ENCODE measurements at places on chromosomes 7 and 10.
A peak's percentile ranks its signal among the peaks of the same experiment; 100 is the strongest.

GRCh38 chr10:58608351-58608750 is 95.7 kb downstream of the BICC1 start:
- DNase-seq, result no peak

- no peak for DNase-seq
These were observed 93.5 kb upstream of the NEBL start for GRCh38 chr10:20990604-20991003.

GRCh38 chr7:34190299-34190698 is 285.0 kb downstream of the BMPER start:
- DNase-seq, result no peak

GRCh38 chr7:69367780-69368179 is 230.5 kb upstream of the AUTS2 start:
- DNase-seq, result no peak

DNA sequence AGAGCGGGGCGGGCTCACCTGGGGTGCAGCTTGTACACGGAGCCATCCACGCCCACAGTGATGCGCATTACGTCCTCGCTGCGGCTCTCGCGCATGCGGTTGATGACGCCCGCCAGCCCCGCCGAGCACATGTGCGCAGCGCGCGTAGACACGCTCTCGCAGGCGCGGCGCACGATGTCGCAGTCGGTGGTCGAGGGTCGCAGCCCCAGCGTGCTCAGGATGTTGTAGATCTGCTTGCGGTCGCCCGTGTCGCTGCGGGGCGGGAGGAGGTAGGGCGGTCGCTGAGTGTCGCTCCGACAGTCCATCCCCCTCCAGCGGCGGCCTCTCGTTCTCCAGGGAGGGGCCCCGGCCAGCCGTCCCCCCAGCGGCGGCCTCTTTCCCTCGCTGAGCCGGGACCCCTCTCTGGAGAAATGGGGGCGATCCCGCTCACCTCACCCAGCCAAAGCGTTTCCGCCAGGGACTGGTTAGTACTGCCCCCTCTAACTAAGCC is 4.4 kb upstream of the MYL7 start:
- peak; percentile 45 for DNase-seq

DNA sequence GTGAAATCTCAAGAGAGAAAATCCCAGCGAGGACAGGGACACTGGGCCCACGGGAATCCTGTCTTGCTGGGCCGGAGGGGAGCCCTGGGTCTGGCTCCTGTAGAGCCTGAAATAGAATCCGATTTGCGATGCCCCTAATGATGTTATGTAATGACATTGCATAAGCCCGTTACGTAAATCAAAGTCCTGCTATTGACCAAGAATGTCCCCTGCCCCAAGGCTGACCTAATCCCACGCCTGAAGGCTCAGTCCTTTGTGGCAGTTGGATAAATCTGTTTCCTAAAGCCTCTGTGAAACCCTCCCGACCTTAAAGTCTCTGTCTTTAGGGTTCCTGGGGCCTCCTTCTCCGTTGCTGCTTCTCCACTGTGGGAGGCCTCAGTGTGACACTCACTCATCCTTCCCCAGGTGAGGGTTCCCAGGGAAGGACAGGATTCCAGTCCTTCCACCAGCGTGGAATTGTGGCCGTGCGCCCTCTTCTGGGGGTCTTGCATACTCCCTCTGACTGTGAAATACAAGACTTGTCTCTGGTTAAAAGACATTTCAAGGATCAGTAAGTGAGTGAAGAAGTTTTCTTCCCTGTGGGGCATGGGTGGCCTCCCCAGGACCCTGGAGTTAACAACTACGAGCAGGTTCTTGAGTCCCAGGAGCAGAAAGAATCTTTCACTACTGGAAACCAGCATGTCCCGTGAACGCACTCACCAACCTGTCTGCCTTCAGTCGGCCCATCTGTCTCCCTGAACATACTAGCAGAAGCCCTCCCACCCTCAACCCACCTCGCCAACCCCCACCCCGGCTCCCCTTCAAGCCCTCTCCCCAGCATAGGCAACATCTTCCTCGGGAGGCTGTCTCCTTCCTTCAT is 19.8 kb downstream of the ZNF467 start:
- DNase-seq, result no peak

DNA sequence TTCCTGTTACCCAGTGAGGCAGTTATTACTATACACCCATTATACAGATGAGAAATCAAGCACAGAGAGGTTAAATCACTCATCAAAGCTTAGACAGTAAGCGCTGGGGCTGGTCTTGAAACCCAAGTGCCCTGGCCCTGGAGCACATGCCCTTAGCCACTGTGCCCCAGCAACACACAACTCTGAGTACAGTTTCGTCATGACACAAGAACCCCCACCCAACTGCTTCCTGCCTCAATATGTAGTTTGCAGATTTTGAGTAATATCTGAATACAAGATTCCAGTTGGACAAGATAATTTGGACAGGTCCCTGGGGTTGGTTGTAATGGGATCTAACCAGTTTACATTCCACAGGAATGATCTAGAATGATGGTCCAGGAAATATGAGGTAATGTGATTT is 62.8 kb downstream of the SH3PXD2A start:
- DNase-seq, result no peak

- no peak for DNase-seq
These were observed 106.2 kb downstream of the ITIH5 start for GRCh38 chr10:7560519-7560918.

Measured in stimulated activated CD4-positive, alpha-beta T cell treated with anti-CD3 and anti-CD28 coated beads, Interleukin-15, amount 100 ng/mL, for 48 hours (primary cell).